ENCODE measurements at places on chromosomes 12 and 14. TPM values are rescaled to one million over a fixed set of nuclear protein-coding genes. Genes with fewer than 3 reads are reported as not detected.

ASPG gene
- total RNA-seq = 0.26 TPM

KRT71 gene
- not detected for total RNA-seq

GRCh38 chr12:116528498-116528897 is 30.7 kb upstream of the MAP1LC3B2 start:
- H3K4me1 ChIP-seq = peaks cover 7% of the 10 kb centered on the region
- H3K27ac ChIP-seq = no peak overlapping the region
- no peak for DNase-seq

GRCh38 chr12:96335270-96335669 is 65.0 kb downstream of the CDK17 start:
- H3K36me3 ChIP-seq = peaks cover 3% of the 10 kb centered on the region
- H3K27ac ChIP-seq = no peak overlapping the region
- H3K4me1 ChIP-seq = peaks cover 21% of the 10 kb centered on the region

Data from T-cell (primary cell).